Hypothalamus (tissue), 51 donors: ENCODE measurements at places on chromosomes 6 and 20.

GRCh38 chr20:22944062-22944461 is 91.0 kb upstream of the SSTR4 start:
- no peak for DNase-seq

DNA sequence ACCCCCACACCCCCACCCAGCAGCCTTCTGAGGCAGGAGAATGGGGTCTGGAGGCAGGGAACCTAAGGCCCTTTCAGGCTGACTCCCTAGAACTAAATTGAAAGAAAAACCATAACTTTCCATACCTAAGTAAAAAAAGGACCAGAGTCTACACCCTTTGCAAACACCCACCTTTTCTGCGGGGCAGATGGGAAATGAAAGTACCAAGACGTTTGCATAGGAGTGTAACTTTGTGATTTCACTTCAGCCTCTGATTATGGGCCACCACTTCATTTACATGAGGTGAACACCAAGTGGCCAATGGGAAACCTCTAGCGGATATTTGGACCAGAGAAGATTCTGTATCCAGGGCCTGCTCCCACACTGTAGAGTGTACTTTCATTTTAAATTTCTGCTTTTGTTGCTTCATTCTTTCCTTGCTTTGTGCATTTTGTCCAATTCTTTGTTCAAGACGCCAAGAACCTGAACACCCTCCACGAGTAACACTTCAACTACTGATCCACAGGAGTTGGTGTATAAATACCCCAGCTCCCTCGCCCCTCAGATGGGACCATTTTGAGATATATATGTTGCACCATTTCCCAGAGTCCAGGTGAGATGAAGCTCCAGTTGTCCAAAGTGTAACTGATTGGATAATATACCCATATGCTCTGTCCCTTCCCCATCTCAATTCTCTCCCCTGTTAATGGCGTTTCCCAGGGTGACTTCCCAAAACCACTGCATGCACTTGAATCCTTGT is 18.9 kb upstream of the SRSF6 start:
- no peak for DNase-seq

GRCh38 chr6:28729501-28730402 is 194.0 kb downstream of the TRIM27 start:
- no peak for DNase-seq

DNA sequence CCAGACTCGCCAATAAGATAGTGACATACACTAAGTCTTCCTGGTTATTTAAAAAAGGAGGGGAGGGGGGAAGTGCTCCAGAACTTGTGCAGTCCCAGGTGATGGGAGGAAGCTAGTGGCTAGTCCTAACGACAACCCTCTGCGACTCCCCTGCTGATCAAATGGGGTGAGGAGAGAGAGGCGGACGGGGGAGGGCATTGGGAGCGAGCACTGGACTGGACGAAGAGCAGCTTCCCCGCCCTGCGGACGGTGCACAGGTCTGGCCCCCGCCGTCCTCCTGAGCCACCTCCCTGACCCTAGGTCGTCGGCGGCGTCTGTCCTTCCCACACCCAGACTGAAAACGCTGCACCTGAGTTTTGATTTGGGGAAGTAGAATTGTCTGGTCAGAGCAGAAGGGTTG is 2.2 kb upstream of the OLIG3 start:
- DNase-seq = no peak

GRCh38 chr6:133062696-133063306 is 178.4 kb upstream of the EYA4 start:
- DNase-seq = no peak

GRCh38 chr20:62754122-62754990 is 41.9 kb upstream of the MRGBP start:
- no peak for DNase-seq

DNA sequence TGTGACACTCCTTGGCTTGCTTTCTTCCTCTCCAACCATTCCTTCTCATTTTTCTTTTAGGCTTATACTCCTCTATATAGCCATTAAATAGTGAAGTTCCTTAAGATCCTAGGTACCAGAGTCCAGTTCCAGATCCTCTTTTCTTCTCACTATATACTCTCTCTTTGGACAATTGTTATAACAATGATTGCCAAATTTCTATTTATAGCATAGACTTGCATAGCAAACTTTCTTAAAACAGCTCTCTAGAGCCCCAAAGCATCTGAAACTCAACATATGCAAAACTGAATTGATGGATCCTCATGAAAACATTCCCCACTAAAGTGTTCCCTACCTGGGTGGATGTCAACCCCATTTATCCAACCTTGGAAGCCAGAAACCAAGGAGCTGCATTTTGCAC is 13.4 kb downstream of the PHIP start:
- no peak for DNase-seq

DNA sequence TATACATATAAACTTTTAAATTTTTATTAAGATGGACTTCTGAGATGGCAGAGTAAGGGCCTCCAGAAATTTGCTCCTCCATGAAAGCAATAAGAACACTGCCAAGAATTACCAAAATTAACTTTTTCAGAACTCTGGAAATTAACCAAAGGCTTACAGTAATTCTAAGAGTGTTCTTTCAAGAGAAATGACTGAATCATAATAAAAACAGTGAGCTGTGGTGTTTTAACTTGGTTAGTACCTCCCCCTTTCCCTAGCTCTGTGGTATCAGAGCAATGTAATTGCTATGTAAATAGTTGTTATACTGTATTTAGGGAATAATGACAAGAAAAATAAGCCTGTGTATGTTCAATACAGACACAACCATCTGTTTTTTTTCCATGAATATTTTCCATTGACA is 19.0 kb downstream of the HECA start:
- DNase-seq = no peak

DNA sequence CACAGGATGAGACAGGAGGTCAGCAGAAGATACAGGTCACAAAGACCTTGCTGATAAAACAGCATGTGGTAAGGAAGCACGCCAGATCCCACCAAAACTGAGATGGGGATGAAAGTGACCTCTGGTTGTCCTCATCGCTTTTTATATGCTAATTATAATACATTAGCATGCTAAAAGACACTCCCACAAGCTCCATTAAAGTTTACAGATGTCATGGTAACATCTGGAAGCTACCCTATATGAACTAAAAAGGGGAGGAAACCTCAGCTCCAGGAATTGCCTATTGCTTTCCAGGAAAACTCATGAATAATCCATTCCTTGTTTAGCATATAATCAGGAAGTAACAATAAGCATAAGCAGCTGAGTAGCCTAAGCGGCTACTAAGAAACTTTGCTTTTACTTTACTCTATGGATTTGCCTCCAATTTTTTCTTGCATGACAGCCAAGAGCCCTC is 8.4 kb upstream of the RIN2 start:
- no peak for DNase-seq

DNA sequence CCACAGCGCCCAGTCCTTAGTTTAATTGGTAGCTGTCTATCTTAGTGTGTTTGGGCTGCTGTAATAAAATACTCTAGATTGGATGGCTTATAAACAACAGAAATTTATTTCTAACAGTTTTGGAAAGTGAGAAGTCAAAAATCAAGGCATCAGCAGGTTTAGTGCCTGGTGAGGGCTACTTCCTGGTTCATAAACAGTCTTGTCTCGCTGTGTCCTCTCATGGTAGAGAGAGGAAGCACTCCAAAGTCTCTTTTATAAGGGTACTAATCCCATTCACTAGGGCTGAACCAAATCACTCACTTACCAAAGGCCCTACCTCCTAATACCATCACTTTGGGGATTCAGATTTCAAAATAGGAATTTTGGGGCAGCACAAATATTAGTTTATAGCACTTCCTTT is 336.9 kb upstream of the RSPO3 start:
- DNase-seq = no peak

- DNase-seq = no peak
Observed at GRCh38 chr6:48475275-48475674, 364.3 kb upstream of the PTCHD4 start.

DNA sequence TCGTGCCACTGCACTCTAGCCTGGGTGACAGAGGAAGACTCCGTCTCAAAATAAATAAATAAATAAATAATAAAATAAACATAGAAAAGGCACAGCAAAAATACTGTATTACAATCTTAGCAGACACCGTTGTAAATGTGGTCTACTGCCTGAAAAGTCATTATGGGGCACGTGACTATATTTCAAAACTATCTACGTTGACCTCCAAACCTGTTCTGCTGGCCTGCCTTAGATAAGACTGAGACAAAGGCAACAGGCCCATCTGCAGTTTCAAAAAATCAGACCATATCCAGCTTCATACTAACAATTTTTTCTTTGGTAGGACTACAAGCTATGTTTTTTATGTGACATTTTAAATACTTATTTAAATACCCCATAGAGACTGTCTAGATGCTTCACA is 59.1 kb downstream of the AGPAT4 start:
- DNase-seq = no peak

- DNase-seq = no peak
Observed at GRCh38 chr6:105482921-105483320, 80.0 kb upstream of the PREP start.

DNA sequence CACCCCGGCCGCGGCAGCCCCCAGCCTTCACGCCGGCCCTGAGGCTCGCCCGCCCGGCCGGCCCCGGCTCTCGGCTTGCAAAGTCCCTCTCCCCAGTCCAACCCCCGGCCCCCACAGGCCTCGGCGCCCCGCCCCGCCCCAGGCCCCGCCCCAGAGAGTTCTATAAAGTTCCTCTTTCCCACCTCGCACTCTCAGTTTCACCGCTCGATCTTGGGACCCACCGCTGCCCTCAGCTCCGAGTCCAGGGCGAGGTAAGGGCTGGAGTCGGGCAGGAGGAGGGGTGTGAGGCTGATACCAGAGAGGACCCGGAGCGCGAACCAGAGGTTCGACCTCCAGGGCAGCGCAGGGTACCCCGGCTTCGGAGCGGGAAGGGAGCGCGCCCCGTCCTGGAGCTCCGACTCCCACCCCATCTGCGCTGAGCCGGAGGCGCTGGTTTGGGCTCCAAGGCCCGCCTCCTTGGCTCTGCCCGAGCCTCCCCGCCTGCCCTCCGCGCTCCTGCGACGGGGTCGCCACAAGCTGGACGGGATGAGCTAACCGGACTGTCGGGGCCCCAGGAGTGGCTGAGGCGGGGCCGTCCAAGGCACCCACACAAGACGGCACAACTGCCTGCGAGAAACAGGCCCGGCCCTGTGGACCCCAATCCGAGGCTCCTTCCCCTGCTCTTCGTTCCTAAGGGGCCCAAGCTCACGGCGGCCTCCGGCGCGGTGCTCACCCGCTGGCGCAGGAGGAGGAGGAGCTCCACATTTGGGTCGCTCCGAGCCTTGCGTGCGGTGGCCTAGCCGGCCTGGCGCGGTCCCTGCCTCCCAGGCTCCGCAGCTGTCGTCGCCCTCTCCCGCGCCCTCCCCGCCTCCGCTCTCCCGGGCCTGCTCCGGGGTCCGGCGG is at the start of gene IRF4:
IRF4 (plus strand) TSS at position 194 of the 882 bp plus-strand sequence. CDS start 1,401 bp downstream, outside the sequence.
- DNase-seq = no peak

- no peak for DNase-seq
Observed at GRCh38 chr20:62355516-62355877, 11.6 kb downstream of the LAMA5 start.

DNA sequence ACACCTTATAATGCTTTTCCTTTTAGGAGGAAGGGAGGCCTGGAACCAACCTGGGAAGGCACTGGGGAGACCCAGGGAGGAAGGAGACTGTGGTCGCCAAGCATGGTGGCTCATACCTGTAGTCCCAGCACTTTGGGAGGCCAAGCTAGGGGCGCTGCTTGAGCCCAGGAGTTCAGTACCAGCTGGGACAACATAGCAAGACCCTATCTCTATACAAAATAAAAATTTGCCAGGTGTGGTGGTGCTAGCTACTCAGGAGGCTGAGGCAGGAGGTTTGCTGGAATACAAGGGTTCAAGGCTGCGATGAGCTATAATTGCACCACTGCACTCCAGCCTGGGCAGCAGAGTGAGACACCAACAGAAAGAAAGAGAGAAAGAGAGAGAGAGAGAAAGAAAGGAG is 36.2 kb downstream of the PPP1R14C start:
- DNase-seq = no peak

DNA sequence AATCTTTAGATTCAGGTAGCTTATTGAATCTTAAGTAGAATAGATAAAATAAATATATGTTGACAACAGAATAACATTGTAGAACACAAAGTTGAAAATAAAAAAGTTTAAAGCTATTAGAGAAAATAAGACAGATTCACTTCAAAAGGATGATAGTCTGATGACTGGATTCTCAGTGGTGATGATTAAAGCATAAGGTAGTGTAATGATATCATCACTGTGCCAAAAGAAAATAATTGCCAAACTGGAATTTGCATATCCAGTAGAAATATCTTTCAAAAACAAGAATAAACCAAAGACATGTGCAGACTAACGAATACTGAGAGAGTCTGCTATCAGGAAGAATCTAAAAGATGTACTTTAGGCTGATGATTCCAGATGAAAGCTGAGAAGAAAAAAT is 30.2 kb downstream of the ENPP1 start:
- no peak for DNase-seq

DNA sequence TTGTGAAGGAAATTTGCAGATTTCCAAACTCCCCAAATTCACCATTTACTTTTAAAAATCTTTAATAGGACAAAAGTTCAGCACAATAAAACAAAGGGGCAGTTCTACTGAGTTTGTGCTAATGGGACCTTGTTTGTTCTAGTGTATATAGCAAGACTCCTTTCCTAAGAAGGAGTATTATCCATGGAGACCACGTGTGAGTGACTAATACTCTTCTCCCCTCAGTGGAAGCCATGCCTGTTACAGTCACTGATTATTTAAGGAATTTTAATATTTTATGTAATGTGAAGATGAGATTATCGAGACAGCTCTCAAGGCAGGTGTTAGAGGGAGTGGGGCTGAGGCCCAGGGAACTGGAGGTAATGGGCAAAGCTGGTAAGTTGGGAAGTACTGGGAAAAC is 16.4 kb upstream of the QKI start:
- DNase-seq = no peak

DNA sequence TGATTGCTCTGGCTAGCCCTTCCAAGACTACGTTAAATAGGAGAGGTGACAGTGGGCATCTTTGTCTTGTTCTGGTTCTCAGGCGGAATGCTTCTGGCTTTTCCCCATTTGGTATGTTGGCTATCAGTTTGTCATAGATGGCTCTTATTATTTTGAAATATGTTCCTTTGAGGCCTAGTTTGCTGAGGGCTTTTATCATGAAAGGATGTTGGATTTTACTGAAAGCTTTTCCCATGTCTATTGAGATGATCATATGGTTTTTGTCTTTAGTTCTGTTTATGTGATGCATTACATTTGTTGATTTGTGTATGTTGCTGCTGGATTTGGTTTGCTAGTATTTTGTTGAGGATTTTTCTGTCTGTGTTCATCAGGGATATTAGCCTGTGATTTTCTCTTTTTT is 9.9 kb upstream of the RNASET2 start:
- DNase-seq = no peak

DNA sequence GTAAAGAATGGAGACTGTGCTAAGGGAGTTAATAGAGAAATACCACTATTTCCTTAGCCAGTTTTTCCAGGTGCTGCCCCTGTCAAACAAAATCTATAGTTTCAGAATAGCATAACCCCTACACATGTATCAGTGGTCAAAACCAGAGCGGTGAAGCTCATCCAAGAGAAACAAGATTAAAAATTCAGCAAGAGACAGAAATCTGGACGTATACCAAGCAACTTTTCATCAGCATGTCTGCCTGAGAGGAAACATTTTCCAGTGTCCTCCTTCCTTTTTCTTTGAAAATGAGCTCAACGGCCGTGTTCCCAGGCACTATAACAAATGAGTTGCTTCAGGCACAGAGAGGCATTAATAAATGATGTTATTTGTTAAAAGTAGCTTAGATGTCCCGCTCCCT is 416.5 kb downstream of the BCKDHB start:
- DNase-seq = no peak
